ENCODE measurements at places on chromosomes 4 and X. TPM values are rescaled to one million over a fixed set of nuclear protein-coding genes. Genes with fewer than 3 reads are reported as not detected.

Gene GYPE
- 0.34 TPM for total RNA-seq

Gene AKAP4
- total RNA-seq: not detected

DNA sequence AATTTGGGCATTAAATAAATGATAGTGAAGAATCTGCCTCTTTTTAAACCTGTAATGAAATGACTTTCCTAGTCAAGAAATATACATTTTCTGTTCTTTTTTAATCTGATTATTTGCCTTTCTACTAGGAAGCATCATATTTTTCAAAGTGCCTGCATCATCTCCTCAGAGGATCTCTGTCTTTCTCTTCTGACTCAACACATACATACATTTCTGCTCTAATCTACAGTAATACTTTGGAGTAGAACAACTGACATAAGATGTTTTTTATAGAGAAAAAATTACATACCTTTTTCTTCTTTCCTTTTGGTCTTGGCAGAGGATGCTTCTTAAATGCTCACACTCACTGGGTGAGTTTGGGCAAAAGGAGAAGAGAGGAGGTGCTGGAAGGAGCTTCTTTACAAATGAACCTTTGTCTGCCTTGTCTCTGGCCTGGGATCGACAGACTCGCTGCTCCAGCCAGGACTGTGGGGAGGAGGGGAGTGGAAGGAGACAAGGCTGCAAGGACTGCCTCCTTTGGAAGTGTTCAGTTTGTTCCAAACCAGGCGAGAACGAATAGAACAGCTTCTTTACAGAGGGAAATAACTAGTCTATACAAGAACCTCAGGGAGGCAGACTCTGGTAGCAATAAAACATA, at the start of gene SCRG1:
Gene SCRG1 (minus strand): TSS at position 338 of the 637 bp plus-strand sequence. CDS start 7,702 bp downstream, outside the sequence.
- no peak for DNase-seq

Gene NPY1R
- 1.7 TPM for total RNA-seq

Gene CXCL11
- total RNA-seq: 0.07 TPM

Gene KCNE5
- not detected for total RNA-seq

- DNase-seq: no peak
Observed at GRCh38 chrX:23633834-23634580, 33.3 kb upstream of the PRDX4 start.

DNA sequence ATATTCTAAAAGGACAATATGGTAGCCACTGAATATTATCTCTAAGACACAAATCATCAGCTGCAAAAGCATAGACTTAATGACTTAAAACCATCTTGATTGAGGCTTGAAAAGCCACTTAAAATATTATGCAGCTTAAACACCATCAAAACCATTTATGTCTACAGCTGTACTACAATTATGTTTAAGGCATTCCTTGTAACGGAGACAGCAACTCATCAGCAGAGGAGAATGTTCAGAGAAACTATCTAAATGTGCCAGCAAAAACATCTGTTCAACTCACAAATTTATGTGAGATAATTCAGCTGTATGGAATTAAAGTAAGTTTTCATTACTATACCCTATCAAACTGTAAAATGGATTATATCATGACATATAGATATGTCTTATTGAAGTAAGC, 147.9 kb upstream of the CTSO start:
- no peak for DNase-seq

Gene TGIF2LX
- not detected for total RNA-seq

GRCh38 chr4:43132010-43132582, 239.6 kb downstream of the GRXCR1 start:
- DNase-seq: peak; percentile 9

Gene BMP3
- total RNA-seq: 0.33 TPM

Gene GLUD2
- total RNA-seq: 0.55 TPM

DNA sequence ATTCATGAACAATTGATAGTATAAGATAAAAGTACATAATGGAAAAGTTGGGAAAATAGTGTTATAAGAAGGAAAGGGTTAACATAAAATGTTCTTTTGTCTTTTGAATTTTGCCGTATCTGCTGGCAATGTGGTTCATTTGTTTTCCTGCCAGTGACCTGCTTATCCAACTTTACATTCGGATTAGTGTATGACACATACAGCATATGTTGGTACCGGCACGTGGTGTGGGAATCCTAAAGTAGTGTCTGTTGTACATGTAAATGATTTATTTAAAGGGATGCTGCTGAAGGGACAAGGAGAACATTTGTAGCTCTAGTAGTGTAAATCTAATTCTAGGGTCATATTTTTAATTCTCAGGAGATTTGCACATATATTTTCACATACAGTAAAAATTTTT, 11.5 kb downstream of the RAB9A start:
- DNase-seq: no peak

Gene PLXNB3
- total RNA-seq: 9.1 TPM

All from kidney epithelial cell (primary cell).